ENCODE measurements at places on chromosomes 12 and 14. TPM values are rescaled to one million over a fixed set of nuclear protein-coding genes. Genes with fewer than 3 reads are reported as not detected.

HPD gene
- 1.4 TPM for total RNA-seq

TPPP2 gene
- total RNA-seq, result 2.0 TPM

OLR1 gene
- total RNA-seq, result 0.49 TPM

GLIPR1L1 gene
- not detected for total RNA-seq

NAA30 gene
- total RNA-seq, result 25.7 TPM
